ENCODE measurements at places on chromosomes 13 and 19.

- DNase-seq = no peak
These were observed 3.6 kb upstream of the F2RL3 start for GRCh38 chr19:16885166-16885565.

- no peak for DNase-seq
These were observed 1089.7 kb downstream of the EFNB2 start for GRCh38 chr13:105445796-105446195.

DNA sequence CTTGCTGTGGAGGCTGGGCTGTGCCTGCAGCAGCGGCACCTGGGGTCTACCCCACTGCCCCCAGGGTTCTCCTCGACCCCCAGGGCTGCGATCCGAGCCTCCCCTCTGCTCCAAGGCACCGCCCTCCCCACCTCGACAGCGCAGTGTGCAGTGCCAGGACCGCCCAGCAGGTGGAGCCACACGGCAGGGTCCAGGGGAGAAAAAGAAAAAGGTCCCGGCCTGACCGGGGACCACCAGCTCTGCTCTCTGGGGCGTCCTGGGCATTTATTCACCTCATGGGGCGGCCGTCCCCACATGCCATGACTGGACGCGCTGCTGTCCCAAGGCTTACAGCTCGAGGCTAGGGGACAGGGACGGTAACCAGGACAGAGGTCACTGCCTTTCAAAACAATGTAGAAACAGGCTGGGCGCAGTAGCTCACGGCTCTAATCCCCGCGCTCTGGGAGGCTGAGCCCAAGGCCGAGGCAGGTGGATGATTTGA, 10.6 kb downstream of the REXO1 start:
- peak; percentile 77 for DNase-seq

GRCh38 chr13:80605011-80605410, 264.1 kb upstream of the SPRY2 start:
- DNase-seq = no peak
